Forelimb muscle (tissue), 1 donor: ENCODE measurements at places on chromosomes 4 and X. TPM values are rescaled to one million over a fixed set of nuclear protein-coding genes. Genes with fewer than 3 reads are reported as not detected.

GRCh38 chr4:31467781-31468180 is 747.6 kb downstream of the PCDH7 start:
- no peak for DNase-seq

GRCh38 chr4:110959041-110959643 is 336.3 kb upstream of the PITX2 start:
- no peak for DNase-seq

The SYN1 gene
- 11.6 TPM for polyA plus RNA-seq

The CNKSR2 gene
- polyA plus RNA-seq, result 2.1 TPM

DNA sequence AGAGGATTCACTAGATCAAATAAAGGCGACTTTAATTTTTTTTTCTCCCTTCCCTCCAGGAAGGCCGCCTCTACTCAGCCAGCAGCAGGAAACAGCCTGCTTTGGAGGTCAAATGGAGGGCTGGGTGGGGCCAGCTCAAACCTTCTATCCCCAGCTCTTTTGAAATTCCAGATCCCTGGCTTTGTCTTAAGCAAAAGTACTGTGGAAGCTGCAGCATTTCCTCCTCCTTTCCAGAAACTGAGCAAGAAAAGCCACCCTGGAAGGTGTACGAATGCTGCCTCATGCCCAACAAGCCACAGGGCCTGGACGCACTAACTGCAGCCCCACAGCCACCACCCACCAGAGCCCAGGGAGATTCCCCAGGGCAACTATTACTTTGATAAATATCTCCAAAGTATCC is 55.1 kb upstream of the ZCCHC13 start:
- DNase-seq, result no peak

The EREG gene
- not detected for polyA plus RNA-seq
